Left lobe of liver (tissue), 2 donors: ENCODE measurements at places on chromosomes 3 and 15. TPM values are rescaled to one million over a fixed set of nuclear protein-coding genes. Genes with fewer than 3 reads are reported as not detected.

SKOR1 gene
- 0.13 TPM for total RNA-seq

POC1A gene
- total RNA-seq = 2.1 TPM

GOLGA8S gene
- 0.35 TPM for total RNA-seq

THOC7 gene
- total RNA-seq = 20.8 TPM

- no peak for DNase-seq
Measured at GRCh38 chr15:83380059-83380458, 67.1 kb upstream of the SH3GL3 start.

- no peak for DNase-seq
Measured at GRCh38 chr3:25441234-25441856, 13.3 kb downstream of the RARB start.

DNA sequence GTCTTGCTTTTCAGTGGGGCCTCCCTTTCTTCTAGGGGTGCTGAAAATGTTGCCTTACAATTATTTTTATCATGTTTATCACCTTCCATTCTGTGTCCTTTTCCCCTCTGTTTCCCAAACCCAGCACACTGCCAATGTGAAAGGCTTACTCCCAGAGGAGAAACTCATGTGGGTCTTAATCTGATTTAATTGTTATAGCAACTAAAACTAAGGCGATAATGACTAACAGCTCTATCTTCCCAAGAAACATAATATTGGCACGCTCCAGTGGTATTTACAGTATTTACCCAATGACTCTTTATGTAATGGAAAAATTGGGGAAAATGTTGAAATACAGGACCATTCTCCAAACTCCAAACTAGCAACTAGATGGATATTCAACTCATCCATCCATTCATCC is 58.4 kb downstream of the MESD start:
- no peak for DNase-seq

- no peak for DNase-seq
Measured at GRCh38 chr3:15983693-15984092, 185.9 kb upstream of the ANKRD28 start.

DNA sequence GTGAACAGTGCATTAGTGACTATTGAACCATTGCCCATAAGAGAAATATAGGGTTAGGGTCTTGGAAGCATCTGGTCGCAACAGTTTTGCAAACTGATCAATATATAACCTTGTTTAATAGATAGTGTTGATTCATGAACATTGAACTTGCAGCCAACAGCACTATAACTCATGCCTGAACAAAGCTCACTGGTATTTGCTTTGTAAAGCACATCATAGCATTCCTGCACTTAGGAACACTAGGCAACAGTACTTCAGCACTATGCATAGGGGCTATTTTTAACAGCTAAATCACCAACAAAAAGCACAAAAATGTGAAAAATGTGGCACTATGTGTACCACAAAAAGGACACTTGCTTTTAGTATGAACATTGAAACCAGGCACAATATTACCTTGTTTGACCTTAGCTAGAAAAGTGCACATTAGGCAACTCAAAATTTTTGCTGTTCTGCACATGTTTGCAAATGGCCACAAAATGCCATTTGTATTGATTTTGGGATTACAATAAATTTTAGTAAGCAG is 68.0 kb downstream of the OXNAD1 start:
- no peak for DNase-seq

DNA sequence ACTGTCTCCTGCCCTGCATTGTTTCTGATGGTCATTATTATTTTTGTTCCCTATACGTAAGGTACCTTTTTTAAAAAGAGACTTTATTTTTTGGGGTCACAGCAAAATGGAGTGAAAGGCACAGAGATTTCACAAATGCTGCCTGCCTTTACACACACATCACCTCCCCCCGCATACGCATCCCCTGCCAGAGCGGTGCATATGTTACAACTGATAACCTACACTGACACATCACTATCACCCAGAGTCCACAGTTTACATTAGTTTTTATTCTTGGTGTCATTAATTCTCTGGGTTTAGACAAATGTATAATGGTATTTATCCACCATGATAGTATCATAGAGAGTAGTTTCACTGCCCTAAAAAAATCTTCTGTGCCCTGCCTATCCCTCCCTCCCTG is 43.6 kb upstream of the KLF13 start:
- no peak for DNase-seq

- no peak for DNase-seq
Measured at GRCh38 chr15:49827311-49827710, 206.5 kb downstream of the DTWD1 start.

ADGRG7 gene
- 17.0 TPM for total RNA-seq

DNA sequence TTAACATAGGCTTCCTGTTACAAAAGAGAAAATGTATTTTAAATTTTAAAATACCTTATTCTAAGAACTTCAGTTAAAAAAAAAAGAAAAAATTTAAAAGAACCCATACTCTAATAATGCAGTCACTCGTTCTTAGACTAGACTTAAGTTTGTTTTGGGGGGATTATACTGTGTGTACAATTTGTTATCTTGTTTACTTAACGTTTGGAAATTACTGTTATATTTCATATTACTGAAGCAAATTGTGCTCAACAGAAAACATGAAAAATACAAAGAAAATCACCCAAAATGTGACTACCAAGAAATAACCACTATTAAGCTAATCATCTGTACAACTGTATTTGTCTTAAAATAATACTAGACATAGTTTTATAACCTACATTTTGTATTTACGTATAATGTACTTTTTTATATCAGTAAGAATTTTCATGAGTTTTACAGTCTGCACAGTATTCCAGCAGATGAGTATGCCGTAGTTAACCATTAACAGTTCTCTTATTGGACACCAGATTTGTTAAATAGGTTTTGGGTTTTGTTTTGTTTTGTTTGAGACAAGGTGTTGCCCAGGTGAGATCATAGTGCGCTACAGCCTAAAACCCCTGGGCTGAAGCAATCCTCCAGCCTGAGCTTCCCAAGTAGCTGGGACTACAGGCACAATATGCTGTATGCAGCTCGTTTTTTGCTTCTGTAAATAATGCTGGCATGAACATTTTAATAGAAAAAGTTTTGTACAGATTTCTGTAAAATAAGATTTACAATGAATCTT is 88.8 kb upstream of the CHD2 start:
- DNase-seq = peak; percentile 69

TRH gene
- not detected for total RNA-seq

HGD gene
- total RNA-seq = 510 TPM

- DNase-seq = no peak
Measured at GRCh38 chr3:12400616-12401194, 83.6 kb upstream of the TSEN2 start.

- peak; percentile 64 for DNase-seq
Measured at GRCh38 chr3:46947981-46948791, 28.4 kb downstream of the CCDC12 start.

- DNase-seq = no peak
Measured at GRCh38 chr3:52097851-52098507, 41.6 kb upstream of the DUSP7 start.

CLDN16 gene
- 1.2 TPM for total RNA-seq

DNA sequence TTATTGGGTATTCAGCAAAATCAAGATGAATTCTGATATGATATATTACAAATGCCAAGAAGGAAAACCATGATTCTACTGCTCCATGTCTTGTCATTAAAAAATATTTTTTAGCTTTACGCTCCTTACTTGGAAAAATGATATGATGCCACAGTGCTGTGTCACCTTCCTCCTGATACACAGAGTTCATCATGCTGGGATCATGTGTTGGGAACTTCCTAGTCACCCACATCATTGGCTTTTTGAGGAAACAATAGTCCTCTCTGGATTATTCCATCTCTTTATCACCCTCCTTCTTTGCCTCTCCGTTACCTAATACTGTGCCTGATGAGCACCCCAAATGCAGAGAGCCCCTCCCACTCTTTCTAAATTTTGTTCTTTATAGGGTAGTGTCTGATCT is 94.3 kb upstream of the PFN2 start:
- no peak for DNase-seq

NDN gene
- total RNA-seq = 2.9 TPM

HTD2 gene
- 6.8 TPM for total RNA-seq

WDR49 gene
- total RNA-seq = not detected

DNA sequence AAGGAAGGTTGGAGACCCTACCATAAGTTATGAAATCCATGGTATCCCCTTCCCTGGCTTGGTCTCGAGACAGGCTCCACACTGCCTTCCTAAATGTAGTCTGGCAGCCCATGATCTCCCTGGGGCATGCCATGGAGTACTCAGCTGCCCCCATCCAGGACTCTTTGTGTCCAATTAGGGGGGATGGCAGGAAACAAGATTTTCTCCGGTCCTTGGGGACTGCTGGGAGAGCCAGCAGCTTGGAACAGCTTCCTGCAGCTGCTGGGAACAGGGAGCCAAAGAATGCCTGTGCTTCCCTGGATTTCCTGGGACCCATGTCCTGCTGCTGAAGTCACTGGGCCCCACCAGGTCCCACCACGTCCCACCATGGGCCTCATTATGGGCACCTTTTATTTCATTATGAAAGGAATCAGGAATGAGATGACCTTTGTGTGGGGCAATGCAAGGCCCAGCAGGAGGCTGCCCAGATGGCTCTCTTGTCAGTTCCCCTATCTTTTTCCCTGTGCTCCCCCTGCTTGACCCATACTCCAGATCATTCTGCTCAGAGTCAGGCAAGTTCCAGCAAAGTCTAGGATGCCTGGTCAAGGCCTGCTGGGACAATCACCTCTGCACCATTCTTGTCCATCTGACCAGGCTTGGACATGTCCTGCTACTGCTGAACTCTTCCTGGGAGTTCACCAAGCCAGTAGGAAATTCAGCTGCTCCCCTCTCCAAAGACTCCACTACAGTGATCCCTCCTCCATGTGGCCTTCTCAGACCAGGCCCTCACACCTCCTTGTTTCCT is 15.0 kb upstream of the DAG1 start:
- no peak for DNase-seq

CHST13 gene
- 43.8 TPM for total RNA-seq

- DNase-seq = no peak
Measured at GRCh38 chr15:43511012-43511885, 6.2 kb upstream of the MAP1A start.

DNA sequence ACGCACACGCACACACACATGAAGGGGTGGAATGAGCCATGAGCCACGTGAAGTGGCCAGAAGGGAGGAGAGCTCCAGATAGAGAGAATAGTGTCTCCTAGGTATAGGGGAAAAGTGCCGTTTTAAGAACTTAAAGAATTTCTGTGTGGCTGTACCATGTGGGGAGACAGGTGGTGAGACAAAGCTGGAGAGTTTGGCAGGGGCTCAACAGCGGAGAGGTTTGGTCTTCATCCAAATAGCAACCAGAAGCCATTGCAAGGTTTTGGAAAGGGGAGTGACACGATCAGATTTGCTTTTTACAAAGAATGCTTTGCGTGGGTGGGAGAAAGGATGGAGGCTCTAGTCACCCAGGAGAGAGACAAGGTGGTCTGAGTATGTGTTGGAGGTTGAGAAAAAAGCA is 146.0 kb downstream of the IL20RB start:
- DNase-seq = no peak

DNA sequence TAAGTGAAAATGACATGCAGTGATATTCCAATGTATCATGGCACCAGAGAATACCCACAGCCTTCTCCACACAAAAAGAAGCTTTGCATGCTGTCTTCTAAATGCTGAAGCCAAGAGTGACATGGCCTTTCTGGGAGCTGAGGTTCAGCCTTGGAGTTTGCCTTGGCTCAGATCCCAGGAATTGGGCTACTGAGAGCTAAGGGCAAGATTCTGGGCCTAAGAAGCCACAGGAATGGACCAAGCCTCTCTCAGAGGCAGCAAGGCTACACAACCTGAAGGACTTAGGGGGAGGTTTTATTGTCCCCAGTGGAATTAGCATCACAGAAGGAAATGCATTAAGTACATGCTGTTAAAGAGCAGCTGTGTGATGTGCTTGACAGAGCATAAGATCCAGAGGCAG is 1078.5 kb downstream of the TUSC7 start:
- no peak for DNase-seq

DNA sequence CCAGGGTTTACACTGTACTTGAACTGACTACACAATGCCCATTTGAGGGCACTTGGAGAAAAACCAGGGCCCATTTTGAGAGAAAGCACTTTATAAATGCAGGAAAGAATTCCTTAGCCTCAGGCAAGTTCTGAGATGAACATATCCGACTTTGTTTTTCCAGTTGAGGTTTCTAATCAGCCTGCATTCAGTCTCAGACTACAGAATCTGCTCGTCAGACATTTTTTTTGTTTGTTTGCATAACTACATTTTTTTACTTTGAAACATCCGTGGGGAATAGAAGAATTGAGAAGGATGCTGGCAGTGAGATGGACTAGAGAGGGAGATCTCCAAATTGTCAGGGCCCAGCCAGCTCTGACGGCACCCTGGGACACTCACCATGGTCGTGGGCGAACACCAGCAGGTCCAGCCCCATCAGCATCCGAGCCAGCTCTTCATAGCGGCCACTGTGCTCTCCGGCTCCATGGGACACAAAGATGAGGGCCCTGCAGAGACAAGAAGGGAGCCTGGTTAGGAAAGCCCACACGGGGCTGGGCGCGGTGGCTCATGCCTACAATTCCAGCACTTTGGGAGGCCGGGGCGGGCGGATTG is 40.8 kb downstream of the MGLL start:
- DNase-seq = no peak

LTK gene
- 2.3 TPM for total RNA-seq

DNA sequence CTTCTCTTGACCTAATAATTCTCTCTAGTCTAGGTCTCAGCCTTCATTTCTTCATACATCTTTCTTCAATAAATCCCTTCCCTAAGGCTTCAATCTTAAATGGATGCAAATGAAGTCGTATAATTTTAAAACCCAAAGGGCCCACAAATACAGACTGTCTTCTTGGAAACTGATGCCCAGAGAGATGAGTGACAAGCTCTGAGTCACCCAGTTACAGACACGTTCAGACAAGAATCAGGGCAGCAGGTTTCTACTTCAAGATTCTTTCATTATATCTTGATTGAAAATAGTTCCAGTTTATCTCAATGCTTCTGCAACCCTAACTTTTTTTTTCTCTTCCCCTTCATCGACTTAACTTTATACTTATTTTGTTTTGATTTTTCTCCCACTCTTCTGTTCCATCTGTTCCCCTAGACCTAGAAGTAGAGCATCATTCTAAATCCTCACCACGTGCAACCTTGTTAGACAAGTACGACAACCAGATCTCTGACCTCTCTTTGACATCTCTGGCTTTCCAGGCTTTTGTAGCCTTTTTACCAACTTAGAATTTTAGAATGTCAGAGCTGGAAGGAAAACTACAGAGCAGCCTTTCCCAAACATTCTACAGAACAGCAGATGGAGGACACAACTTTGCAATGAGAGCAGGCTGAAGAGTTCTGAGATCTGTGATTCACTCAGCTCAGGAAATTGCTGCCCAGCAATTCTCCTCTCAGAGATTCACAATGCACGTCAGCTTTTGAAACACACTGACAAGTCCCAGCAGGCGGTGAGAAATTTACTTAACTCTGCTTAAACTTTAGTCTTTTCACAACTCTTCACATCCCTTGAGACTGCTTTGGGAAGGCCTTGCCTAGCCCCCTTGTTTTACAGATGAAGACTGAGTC is 25.3 kb downstream of the NCEH1 start:
- no peak for DNase-seq

- DNase-seq = no peak
Measured at GRCh38 chr15:72970933-72971760, 81.1 kb upstream of the NEO1 start.

- no peak for DNase-seq
Measured at GRCh38 chr3:41330465-41330864, 131.2 kb downstream of the CTNNB1 start.

LRRIQ4 gene
- not detected for total RNA-seq

RCCD1 gene
- total RNA-seq = 7.7 TPM

SUCLG2 gene
- 157 TPM for total RNA-seq

GRCh38 chr15:60118146-60118545 is 114.0 kb downstream of the FOXB1 start:
- no peak for DNase-seq
